Activated T-helper 1 cell treated with anti-CD3 and anti-CD28 coated beads, Interleukin-2, amount 50 U/mL, for 16 hours (primary cell): ENCODE measurements at places on chromosomes 3 and 15.

- no peak for DNase-seq
Measured at GRCh38 chr3:71132995-71133730, 450.4 kb downstream of the FOXP1 start.

GRCh38 chr3:133939463-133939835 is 43.8 kb upstream of the RAB6B start:
- DNase-seq = no peak

DNA sequence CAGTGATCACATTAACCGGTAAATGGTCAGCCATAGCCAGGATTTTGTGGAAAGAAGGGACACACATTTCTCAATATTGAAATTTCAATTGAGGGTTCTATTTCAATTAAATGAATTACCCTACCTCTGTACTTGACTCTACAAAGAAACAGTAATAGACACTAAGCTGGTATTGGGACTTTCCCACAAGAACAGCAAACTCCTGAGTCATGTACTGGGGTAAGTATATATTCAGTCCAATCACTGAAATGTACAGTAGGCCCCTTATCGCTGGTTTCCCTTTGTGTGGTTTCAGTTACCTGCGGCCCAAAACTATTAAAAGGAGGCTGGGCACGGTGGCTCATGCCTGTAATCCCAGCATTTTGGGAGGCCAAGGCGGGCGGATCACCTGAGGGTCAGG is 17.6 kb downstream of the ASB14 start:
- no peak for DNase-seq

GRCh38 chr3:5012367-5012766 is 33.1 kb downstream of the BHLHE40 start:
- DNase-seq = no peak

DNA sequence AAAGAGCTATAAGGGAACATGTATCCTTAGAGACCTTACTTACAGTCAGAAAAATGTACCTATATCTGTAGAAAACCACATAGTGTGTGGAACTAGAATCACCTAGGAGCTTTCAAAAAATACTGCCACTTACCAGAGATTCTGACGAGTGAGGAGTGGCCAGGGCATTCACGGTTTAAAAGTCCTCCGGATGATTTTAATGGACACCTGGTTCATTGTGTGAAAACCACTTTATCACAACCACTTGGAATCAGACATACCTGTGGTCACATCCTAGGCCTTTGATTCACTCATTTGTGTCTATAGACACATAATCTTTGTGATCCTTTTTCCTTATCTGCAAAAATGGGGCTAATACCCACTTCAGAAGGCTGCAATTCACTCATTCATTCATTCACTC is 159.8 kb downstream of the MBNL1 start:
- DNase-seq = no peak

DNA sequence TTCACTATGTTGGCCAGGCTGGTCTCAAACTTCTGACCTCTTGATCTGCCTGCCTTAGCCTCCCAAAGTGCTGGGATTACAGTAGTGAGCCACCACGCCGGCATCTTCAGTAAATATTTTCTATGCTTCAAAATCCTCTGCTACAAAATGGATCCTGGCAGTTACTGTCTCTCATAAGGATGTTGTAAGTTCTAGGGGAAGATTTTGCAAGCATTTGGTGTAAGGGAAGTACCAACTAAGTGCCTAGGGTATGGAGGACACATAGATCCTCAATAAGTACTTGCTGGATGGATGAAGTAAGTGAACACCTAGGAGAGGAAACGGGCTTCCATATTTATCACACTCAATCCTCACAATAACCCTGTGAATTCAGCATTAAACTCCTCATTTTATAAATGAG is 6.6 kb downstream of the TM4SF4 start:
- DNase-seq = no peak

GRCh38 chr3:13274125-13274524 is 146.0 kb downstream of the NUP210 start:
- DNase-seq = no peak

DNA sequence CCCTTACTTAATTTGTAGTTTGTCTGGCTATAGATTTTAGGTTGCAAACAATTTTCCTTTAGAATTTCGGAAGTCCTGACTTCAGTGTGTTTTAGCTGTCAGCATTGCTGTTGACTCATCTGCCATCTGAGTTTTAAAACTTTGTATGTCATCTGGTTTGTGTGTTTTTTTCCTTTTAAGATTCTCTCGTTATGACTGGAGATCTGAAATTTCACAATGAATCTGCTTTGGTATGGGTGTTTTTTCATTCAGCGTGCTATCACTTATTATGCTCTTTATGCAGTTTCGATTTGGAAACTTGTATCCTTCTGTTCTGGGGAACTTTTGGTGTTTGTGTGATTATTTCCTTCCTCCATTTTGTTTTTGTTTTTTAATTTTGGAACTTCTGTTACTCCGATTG is 53.7 kb upstream of the ZNF280D start:
- no peak for DNase-seq

- no peak for DNase-seq
Measured at GRCh38 chr3:64549869-64550268, 137.9 kb downstream of the ADAMTS9 start.

DNA sequence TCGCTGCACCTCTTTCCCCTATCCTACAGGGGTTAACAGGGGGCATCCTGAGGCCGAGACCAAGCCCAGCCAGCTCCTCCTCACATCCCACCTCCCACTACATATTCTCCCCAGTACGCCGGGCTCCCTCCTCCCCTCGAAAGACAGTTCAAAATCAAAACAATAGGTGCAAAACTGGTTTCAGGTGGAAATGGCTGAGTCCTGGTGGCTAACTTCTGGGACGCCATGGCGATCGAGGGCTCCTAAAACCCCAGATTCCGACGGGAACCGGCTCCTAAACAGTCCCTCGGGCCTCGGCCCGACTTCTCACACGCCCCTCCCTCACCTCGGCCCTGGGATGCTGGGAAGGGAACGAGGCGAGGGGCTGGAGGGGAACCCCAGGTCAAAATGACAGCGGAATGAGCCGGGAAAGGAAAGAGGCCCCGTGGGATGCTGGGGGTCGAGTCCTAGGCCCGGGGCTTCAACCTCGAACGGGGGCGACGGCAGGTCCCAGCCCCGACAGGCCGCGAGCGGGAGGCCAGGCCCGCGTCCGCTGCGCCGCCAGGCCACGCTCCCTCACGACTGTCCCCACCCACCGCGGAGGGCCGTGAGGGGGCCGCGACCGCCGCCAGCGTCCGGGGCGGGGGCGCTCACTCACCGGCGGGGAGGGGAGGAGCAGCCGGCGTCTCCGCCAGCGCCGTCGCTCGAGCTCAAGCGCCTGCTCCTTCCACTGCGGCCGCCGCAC is 492 bp downstream of the TMCC1 start:
- DNase-seq = peak; percentile 41

DNA sequence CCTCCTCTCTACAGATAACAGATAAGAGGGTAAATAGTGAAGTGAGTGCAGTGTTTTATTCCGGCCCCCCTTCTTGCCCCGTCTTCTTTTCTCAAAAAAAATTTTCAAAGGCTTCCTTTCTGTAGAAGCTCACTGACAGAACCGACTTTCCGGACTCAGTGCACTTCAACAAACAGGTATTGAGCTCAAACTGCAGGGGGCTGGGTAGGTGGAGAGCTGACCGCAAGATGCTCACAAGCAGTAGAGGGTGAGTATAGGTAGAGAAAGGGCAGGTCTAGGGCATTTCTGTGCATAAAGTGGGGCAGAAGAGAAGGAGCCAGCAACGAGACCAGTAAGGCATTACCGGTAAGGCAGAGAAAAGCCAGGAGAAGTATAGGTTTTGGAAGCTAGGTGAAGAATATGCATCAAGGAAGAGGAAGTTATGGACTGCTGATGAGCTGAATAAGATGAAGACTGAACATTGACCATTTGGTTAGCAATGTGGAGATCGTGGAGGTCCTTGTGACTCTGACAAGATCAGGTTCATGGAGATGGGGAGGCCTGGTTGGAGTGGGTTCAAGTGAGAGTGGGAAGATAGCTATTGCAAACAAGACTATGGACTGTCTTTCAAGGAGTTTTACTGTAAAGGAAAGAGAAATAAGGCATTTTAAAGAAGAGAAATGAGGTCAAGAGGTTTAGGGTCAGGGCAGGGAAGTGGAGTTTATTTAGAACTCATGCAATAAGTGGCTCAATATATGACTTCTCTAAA is 97.4 kb downstream of the ST6GAL1 start:
- DNase-seq = peak; percentile 31

GRCh38 chr15:72911626-72912025 is 128.1 kb upstream of the ADPGK start:
- DNase-seq = no peak
